Mucosa of gallbladder (tissue), 1 donor: ENCODE measurements at places on chromosomes 4 and X. TPM values are rescaled to one million over a fixed set of nuclear protein-coding genes. Genes with fewer than 3 reads are reported as not detected.

DNA sequence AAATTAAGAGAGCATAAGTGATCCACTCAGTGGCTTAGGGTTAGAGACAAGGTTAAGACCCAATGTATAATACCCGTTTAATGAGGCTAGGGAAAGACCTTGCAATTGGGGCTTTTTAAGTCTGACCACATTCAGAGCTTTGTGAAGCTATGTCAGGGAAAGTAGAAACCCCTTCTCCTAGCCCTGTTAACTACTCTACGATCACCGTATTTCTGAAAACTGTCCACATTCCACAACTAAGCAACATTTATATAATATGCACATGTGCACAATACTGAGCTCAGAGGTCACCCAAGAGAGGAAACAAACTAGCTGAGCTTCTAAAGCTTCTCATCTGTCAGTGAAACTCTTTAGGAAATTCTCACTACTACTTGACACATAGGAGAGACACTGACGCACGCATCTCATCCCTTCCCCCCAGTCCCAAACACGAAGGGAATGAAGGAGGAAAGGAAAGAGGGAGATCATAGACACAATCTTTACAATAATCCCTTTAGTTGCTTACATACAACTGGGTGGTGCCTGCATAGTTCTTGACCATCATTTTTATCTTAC lies 56.2 kb downstream of the METTL14 start:
- DNase-seq, result no peak

- DNase-seq, result no peak
Measured at GRCh38 chrX:48696909-48697727, 584 bp downstream of the SUV39H1 start.

DNA sequence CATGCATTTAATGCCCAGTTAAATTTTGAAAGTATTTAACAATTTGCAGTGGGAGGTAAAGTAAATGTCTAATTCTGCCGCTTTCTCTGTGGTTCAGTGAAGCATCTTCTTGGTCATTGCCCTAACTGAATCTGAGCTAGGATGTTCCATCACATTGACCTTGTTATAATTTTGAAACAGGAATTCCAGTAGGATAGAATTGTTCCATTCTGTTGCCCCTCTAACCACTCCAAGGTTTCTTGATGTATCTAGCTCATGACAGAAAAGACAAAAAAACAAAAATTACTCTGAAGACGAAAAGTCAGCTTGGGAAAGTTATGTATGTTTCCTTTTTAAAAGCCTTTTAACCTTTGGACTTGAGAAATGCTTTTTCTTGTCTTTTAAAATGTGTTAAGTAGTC lies 297.0 kb upstream of the FAT1 start:
- no peak for DNase-seq

GRCh38 chr4:103915224-103915869 lies 195.6 kb upstream of the TACR3 start:
- DNase-seq, result no peak

GRCh38 chrX:50638123-50638522 lies 167.5 kb upstream of the DGKK start:
- DNase-seq, result no peak

DNA sequence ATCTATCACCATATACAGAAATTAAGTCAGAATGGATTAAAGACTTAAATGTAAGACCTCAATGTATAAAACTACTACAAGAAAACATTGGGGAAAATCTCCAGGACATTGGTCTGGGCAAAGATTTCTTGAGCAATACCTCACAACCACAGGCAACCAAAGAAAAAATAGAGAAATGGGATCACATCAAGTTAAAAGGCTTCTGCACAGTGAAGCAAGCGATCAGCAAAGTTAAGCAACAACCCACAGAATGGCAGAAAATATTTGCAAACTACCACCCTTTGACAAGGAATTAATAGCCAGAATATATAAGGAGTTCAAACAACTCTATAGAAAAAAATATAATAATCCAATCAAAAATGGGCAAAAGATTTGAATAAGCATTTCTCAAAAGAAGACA lies 236.9 kb upstream of the EMCN start:
- no peak for DNase-seq

DNA sequence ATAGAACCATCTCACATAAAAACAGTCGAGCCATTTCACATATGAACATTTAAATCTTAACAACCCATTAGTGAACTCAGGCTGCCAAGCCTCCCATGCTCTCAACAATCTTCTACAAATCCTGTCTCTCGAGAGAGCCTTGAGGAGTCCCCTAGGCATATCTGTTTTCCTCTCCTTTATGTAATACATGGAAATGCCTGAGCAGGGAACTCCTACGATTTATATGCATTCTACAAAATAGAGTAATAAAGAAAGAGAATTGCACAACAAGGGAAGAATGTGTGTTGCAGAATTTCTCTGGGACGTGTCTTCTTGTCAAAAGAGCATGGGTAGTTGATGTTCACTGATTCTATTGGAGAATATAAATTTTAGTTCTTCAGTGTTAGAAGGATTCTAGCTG lies 101.8 kb upstream of the VCX2 start:
- no peak for DNase-seq

Gene FABP2
- not detected for total RNA-seq

Gene ITM2A
- total RNA-seq, result 28.1 TPM
